ENCODE measurements at places on chromosomes 12 and 14.

- no peak for DNase-seq
These were observed 48.2 kb upstream of the DYNC1H1 start for GRCh38 chr14:101915871-101916815.

DNA sequence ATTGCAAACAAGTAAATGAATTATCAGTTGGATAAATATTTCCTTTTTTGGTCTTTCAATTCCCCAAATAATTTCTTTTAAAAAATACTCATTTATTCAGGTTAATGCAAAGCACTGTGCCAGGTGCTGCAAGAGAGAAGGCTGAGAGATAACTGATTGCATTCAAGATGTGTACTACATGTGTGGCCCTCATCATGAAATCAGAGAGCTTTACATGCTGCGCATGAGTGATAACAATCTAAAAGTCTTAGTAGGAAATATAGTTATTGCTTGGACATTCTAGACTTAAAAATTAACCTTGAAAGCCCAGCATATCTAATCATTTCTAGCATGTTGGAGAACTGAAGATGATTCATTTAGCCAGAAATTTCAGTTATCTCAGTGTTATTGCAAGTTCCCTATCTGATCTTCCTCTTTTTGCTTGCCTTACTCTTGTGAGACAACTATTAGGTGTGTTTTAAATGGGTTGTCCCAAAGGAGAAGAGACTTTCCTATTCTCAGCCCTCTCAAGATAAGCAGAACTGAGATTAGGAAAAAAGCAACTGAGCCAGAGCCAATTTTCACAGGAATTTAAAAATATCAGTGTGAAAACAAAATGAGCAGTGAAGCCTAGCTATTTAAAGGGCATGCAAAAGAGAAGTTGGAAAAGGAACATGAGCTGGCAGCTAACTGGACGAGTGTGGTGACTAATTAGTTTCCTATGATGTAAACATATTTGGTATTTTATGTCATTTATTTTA is 60.9 kb downstream of the PLEKHA5 start:
- DNase-seq, result no peak

DNA sequence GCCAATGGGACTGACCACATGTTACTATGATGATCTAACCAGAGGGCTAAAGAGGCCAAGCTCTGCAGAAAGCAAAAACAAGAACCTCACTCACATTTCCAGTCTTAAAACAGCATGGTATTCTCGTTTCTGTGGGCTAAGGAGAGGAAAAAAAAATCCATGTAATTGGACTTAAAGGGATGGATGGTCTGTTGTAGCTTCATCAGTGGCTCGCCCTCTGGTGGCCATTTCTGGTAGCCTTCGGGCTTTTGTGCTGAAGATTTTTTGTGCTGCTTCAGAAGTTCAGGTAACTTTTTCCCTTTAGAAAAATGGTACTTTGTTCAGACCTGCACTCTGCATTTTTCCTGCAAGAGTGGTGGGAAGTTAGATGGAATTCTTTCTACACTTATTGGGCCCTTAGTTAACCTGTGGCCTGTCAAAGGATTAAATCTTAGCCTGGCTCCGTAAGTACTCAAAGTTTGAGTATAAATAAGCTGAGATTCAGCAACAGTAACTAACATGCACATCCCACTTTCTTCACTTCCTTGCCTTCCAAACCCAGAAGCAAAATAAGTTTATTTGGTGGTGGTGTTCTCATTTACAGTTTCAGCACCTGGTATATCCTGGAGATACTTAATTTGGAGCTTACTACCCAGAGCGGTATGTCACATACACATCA is 22.3 kb downstream of the DCAF4 start:
- DNase-seq, result no peak

GRCh38 chr12:49872781-49873181 is 29.9 kb upstream of the BCDIN3D start:
- no peak for DNase-seq

DNA sequence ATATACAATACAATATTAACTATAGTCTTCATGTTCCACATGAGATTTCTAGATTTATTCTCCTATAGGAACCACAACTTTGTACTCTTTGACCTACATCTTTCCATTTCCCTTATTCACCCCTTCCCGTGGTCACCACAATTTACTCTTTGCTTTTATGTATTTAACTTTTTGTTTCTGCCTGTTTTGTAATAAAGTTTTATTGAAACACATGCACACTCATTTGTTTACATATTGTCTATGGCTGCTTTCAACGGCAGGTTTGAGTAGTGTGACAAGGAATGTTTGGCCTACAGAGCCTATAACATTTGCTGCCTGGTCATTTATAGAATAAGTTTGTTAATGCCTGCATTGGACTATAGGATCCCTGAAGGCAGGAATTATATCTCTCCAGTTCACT is 231.1 kb downstream of the CRADD start:
- no peak for DNase-seq

GRCh38 chr14:47857646-47858045 is 182.2 kb upstream of the MDGA2 start:
- DNase-seq, result no peak

DNA sequence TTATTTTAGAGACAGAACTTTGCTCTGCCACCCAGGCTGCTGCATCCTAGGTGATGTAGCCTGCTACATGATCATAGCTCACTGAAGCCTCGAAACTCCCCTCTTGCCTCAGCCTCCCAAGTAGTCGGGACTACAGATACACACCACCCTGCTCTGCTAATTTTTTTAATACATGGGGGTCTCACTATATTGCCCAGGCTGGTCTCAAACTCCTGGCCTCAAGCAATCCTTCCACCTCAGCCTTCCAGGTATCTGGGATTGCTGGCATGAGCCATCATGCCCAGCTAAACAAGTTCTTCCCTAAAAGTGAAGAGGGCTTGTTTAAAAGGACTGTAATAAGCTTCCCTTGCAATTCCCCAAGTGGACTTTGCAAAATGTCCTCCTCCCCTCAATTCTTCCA is 310.4 kb downstream of the PAWR start:
- DNase-seq, result no peak

- no peak for DNase-seq
These were observed 68.1 kb downstream of the TTC9 start for GRCh38 chr14:70709726-70710382.

- no peak for DNase-seq
These were observed 16.8 kb downstream of the MSI1 start for GRCh38 chr12:120352117-120352516.

DNA sequence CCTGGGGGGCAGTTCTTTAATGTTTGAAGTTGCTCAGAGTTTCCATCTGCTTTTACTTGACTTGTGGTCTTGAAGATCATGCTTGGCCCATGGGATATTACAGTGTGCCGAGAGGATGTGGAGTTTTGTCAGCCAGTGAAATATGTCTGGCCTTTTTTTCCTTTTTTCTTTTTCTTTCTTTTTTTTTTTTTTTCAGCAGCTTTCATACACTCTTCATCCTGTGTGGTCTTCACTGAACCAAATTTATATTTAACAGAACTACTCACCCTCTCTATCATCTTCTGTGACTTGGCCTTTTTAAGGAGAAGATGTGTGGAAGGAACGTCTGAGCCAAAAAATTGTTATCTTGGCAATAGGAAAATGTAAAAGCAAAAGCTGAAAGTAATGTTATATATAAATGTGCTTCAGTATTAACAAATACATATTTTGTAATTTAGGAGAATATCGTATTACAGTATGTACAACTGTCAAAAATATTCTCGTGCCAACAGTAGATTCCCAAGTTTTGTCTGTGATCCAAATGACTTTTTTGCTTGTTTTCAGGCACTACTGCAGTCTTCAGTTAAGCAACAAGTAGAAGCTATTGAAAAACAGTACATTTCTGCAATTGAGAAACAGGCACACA is 200.6 kb downstream of the CCDC91 start:
- DNase-seq, result no peak

DNA sequence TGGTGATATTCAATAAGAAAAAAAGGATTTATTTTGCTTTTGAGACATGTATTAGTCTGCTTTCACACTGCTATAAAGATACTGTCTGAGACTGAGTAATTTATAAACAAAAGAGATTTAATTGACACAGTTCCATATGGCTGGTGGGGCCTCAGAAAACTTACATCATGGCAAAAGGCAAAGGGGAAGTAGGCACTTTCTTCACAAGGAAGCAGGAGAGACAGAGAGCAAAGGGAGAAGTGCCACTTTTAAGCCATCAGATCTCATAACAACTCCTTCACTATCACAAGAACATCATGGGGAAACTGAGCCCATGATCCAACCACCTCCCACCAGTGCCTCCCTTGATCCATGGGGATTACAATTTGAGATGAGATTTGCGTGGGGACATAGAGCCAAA is 43.9 kb downstream of the BHLHE41 start:
- no peak for DNase-seq

- DNase-seq, result no peak
These were observed 89.9 kb downstream of the SLC24A4 start for GRCh38 chr14:92412912-92413311.

DNA sequence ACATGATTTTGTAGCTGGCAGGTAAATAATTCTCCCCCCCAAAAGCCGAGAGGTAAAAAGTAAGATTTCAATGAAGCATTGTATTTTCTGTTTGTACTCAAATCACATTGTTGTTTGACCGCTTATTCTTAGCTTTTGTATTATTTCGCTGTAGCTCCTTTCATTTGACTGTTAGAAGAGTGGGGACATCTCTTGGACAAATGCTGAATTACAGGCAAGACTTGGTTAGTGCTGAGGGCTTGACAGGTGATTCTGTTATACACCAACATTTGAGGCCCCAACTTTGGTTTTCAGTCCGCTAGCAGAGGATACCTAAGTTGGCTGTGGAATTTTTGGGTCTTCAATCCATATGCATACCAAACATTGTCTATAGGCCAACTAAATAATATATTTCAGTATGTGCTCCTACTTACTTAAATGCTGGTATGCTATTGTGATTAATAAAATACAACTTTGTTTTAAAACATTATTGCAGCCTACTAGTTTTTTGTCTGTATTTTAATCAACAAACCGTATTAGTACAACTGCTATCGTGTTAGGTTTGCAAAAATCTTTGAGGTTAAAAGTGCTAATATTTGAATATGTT is 102.2 kb downstream of the ERC1 start:
- DNase-seq, result no peak

- DNase-seq, result no peak
These were observed 170.6 kb downstream of the SLC2A13 start for GRCh38 chr12:39935275-39935674.

GRCh38 chr14:38866461-38866860 is 236.6 kb downstream of the SEC23A start:
- no peak for DNase-seq

DNA sequence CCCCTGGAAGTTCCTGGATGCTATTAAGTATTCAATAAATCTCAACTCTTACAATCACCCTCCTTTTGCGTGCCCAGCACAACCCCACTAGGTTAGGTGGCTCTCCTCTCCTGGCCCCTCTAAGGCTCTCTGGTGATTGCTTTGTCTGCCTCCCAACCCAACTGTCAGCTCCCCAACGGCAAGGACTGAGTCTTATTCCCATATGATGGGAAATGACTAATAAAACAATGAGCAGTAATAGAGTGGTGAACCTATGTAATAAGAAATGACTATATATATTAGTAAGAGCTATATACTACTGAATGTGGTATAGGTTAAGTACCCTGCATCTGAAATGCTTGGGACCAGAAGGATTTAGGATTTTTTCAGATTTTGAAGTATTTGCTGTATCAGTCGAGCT is 8.1 kb downstream of the APPL2 start:
- no peak for DNase-seq

GRCh38 chr12:125512541-125513298 is 447.5 kb downstream of the AACS start:
- no peak for DNase-seq

DNA sequence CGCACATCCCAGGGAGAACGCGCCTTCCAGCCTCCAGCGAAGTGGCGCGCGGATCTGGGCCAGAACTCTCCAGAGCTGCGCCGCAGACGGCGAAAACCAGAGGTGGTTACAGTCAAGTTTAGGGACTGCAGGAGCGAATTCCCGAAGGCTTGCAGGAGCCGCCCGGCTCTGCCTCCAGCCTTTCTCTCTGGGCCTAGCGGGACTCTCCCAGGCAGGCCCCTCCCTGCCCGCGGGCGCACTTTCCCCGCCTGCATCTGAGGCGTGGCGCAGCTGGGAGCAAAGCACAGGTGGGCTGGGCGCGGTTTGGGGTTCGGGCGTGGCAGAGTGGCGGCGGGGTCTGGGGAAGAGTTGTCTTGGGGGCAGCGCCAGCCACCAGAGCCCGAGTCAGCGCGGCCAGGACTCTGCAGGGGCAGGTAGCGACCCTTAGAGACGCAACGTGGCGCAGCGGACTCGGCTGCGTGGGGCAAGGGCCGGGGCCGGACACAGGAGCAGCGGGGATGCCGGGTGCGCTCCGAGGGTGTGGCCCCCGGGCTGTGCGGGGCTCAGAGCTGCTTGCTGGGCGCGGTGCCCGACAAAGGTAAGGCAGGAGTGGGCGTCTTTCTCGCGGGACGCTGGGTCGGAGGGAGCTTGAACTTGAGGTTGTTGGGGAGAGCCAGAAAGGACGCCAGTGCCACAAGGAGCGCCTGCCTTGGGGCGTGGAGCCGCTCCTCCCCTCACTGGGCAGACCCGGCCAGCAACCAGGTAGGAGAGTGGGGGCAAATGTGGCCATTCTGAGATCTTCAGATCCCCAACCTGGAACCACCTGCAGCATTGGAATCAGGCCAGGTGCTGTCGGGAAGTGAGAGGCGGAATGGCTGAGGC is 1126.0 kb downstream of the AACS start:
- DNase-seq, result peak; percentile 30

GRCh38 chr14:72545411-72546311 is 348.2 kb downstream of the DPF3 start:
- no peak for DNase-seq

DNA sequence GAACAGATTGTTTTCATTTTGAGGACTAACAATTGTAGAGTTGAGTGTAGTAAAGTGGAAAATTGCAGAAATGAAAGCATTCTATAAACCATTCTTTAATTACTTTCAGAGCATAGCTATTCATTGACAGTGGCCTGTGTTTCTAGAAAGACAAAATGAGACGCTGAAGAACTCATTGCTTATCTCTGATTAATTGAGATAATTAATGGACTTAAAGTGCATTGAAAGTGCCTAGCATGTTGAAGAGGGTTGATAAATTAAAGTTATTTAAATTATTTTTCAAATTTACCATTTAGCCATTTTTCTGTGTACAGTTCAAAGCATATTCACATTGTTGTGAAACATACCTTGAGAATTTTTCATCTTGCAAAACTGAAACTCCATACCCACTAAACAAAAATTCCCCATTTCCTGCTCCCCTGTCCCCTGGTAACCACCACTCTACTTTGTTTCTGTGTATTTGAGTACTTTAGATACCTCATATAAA is 57.4 kb downstream of the DAAM1 start:
- DNase-seq, result no peak

DNA sequence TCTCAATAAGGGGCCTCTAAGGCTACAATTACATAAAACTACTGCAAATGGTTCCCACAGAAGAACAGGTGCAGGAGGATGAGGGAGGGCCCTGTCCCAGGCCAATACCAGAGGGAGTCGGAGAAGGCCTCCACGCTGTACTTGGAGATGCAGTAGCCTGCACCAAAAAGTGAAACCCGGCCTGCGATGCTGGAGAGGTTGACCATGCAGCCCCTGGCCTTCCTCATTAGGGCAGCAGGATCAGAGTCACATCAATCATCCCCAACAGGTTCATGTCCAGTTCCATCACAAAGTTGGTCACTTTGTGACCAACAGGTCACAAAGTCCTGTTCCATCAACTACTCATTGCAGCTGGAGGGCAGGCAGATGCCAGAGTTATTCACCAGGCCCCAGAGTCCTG is 23.0 kb downstream of the ZBTB39 start:
- DNase-seq, result no peak
